Stimulated activated CD4-positive, alpha-beta T cell treated with anti-CD3 and anti-CD28 coated beads, TNF-alpha, amount 100 ng/mL, for 24 hours (primary cell): ENCODE measurements at places on chromosomes 12 and 14.

DNA sequence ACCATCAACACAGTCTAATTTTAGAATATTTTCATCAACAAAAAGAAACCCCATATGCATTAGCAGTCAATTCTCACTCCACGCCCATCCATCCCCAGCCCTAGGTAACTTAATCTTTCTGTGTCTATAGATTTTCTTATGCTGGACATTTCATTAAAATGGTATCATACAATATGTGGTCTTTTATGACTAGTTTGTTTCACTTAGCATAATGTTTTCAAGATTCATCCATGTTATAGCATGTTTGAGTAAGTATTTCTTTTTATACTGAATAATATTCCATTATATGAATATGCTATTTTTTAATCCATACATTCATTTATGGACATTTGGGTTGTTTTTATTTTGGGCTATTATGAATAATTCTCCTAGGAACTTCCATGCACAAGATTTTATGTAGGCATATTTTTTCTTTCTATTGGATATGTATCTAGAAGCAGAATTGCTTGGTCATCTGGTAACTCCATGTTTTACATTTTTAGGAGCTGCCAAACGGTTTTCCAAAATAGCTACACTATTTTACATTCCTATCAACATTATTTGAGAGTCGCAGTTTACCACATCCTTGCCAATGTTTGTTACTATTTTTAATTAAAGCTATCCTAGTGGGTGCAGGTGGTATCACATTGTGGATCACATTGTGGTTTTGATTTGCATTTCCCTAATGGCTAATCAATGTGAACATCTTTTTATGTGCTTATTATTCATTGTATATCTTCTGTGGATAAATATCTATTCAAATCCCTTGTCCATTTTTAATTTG is 49.0 kb downstream of the RERG start:
- no peak for DNase-seq

DNA sequence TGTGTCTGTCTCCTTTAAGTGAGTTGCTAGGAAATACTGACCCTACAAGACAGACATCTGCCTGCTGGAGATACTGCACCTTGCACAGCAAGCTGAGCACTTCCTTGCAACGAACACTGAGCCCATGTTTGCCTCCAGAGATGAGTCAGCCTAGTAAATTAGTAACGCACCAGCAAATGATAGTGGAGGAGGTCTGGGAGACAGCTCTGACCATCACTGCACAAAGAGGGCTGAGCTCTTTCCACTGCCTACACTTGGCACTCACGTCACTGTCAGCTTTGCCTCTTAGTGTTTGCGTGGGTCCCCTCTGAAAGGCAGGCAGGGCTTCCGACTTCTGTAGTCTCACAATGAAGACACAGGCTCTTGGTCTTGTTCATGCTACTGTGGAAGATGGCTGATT is 109.0 kb downstream of the APAF1 start:
- no peak for DNase-seq

GRCh38 chr12:51190820-51191219 is 17.9 kb upstream of the TFCP2 start:
- DNase-seq: no peak

GRCh38 chr14:91753501-91754128 is 21.7 kb upstream of the CATSPERB start:
- no peak for DNase-seq

- no peak for DNase-seq
Measured at GRCh38 chr14:44780989-44781388, 180.8 kb downstream of the KLHL28 start.
